ENCODE measurements at places on chromosomes 4 and X.

DNA sequence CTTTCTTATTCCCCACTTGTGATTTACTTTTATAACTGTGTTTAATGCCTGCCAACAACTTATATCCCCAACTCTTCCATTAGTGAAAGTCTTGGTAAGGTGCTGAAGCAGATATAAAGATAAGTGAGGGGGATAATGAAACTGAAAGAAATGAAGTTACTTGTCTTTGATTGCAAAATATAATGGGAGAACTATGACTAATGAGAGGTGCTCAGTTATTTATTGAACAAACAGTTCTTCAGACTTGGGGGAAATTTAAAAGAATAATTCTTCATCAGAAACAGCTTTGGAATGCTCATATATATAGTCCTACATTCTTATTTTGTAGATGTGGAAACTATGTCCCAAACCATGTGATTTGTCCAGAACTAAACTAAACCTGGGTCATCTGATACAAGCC, 213.5 kb downstream of the TEX13A start:
- no peak for DNase-seq

GRCh38 chr4:75634281-75634680, 4.0 kb upstream of the CDKL2 start:
- no peak for DNase-seq

- no peak for DNase-seq
Observed at GRCh38 chr4:94766856-94767255, 9.1 kb downstream of the BMPR1B start.

DNA sequence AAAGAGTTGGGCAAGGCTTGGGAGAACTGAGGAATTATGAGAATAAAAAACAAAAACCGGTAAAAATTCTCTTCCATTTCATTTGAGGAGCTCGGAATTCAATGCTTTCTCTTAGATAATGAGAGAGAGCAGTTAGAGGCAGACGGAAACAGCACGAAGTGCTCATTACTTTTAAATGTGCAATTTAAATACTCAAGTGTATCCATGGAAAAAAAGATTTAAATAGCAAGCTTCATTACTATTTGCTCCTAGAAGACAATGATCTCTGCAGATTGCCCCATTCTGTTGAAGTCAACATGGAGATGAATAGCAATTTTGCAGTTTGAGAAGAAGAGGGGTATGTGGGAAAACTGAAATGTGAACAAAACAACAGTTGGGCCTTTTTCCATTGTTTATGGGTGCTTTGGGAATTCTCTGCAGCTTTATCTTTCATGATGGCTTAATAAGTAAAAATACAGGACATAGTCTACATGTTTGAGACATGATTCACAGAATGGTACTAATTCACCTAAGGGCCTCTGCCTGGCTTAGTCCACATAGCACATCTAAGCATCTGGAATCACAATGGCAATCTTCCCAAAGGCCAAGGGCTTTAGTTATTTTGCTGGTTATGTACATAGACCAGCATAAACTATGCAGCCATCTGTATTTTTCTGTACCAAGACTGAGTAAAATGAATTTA, 512.7 kb upstream of the FAT1 start:
- DNase-seq, result no peak

DNA sequence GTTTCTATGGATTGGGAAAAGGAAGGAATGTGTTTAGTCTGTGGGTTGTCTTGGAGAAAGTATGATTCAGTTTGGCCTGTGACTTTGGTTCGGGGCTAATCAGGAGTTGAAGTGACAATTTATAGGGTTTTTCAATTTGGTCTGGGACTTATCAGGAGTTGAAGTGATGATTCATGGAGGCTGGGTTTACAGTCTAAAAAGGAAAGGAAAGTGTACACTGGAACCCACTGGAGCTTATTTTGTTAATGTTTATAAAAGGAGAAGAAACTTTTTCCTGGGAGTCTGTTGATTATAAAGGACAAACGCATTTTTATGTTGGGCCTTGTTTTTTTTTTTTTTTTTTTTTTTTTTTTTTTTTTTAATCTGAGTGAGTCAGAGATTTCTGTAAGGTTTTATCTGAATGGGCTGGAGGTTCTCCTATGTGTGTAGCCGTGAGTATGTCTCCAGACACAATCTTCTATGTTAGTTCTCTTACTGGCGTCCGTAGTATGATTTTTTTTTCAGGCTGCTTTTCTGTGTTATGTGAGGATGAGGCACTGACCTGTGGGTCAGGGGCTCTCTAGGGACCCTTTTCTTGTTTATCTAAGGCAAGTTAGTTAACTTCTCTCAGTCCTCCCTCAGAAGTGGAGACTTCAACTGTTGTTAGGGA, 33.0 kb upstream of the RAB9B start:
- no peak for DNase-seq

GRCh38 chr4:105470766-105471165, 3.1 kb downstream of the PPA2 start:
- DNase-seq, result no peak

- no peak for DNase-seq
Observed at GRCh38 chr4:145839151-145839550, 99.5 kb downstream of the ZNF827 start.

DNA sequence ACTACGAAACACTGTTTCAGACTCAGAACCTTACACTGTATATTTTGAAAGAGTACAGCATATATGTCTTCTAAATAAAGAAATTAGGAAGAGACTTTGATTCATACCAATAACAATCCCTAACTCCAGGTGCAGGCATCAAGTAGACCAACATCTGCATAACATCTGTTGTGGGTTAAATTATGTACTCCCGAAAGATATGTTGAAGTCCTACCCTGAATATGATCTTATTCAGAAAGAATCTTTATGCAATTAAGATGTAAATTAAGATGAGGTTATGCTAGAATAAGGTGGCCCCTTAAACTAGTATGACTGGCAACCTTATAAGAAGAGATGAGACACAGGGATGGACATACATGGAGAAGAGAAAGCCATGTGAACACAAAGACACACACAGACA, 117.9 kb downstream of the INPP4B start:
- DNase-seq, result no peak

DNA sequence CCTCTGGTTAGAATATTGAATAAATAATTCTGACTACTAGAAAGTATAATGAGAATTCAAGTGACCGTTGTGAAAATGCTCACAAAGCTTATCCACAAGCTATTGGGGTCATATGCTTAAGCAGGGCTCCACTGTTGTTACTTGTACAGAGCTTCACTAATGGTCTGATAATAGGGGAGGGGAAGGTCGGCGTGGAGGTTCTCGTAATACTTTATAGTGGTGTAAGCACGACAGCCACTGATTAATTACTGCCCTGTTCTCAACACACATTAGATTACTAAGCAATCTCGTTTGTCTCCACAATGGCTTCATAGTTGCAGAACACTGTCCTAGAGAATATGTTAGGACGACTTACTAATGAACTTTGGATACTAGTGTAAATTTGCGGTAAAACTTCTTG, 11.6 kb downstream of the UNC5C start:
- no peak for DNase-seq

DNA sequence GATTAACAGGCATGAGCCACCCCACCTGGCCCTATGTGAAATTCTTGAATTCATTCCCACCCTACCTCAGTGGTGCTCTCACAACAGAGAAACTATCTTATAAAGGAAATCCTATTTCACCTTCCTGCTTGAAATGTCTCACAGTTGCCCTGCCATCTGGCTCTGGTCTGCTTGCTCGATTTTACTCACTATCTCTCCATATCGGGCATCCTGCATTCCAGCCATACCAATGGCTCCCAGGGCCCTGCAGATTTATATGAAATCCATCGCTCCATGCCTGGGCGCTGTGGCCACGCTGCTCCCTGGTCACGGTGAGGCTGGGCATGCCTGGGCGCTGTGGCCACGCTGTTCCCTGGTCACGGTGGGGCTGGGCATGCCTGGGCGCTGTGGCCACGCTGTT, 15.8 kb downstream of the SORBS2 start:
- DNase-seq, result no peak

GRCh38 chr4:110613745-110614144, 9.1 kb downstream of the PITX2 start:
- no peak for DNase-seq

- DNase-seq, result no peak
Observed at GRCh38 chr4:16240300-16240699, 14.0 kb upstream of the TAPT1 start.

- no peak for DNase-seq
Observed at GRCh38 chr4:130646886-130647285, 1550.9 kb downstream of the C4orf33 start.

DNA sequence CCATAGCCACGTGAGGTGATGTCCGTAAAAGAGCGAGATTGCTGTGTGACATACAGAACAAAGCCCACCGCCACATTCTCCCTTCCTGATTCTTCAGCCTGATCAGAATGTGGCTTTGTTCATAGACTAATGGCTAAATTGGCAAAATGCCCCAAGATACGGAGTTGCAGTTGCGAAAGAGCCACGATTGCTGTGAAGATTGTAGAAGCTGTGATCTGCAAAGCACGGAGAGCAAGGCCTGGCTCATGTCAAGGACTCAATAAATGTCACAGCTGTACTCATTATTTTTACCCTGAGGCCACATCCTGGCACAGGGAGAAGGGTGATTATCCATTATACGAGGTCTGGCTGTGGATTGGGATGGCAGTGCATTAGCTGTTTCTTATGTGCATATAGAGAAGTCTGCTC, 34.2 kb downstream of the ARSD start:
- peak; percentile 65 for DNase-seq

GRCh38 chr4:85555206-85555605, 80.3 kb downstream of the ARHGAP24 start:
- no peak for DNase-seq

DNA sequence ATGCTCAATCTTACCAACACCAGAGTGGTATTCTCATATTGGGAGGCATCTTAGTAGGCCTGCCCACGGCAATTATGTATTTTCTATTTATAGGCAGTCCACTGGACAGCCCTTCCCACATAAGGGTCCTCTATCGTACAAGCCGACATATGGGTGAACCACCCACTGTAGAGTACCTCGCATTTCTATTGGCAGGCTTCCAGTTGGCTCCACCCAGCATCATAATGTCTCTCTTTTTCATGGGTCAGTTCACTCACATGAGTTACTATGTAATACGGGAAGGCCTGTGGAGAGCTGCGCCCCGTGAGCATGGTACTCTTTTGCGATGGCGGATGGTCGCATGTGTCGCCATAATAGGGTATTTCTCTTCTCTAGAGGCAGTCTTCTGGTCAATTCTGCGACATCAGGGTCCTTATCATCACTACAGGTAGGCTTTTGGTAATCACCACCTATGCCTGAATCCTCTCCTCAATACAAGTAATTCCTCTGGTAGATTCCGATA, 29.4 kb upstream of the FOXR2 start:
- no peak for DNase-seq

DNA sequence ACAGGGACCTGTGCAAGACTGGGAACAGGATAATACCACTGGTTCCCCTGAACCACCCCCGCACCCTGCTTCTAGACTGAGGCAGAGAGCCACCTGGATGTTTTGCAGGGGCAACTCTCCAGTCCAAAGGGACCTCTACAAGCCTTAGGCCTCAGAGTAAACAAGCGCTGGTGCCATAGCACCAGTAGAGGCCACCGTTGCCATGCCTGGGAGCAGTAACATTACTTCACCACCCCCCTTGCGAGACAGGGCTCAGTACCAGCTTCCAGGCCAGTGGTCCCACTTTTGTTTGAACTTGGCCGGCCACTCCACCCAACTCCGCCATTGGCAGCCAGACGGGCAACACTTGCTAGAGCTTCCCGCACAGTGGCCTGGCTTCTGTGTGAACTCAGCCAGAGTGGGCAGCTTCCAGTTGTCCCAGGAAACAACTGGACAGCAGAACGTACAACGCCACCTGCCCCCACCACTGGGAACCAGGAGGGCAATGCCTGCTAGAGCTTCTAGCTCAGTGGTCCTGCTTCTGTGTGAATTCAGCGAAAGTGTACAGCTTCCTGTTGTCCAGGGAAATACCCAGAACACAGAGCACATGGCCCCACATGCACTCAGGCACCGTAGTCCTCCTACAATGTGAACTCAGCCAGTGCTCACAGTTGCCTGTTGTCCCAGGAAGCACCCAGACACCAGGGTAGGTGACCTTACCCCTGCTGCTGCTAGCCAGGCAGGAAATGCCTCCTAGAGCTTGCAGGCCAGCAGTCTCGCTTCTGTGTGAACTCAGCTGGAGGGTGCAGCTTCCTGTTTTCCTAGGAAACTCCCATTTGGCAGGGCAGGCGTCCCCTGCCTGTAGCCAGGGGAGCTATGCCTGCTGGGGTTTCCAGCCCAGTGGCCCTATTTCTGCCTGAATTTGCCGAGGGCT, 39.9 kb upstream of the PCDH19 start:
- DNase-seq, result no peak

GRCh38 chr4:138599965-138600364, 357.8 kb upstream of the SLC7A11 start:
- DNase-seq, result no peak

GRCh38 chr4:76029300-76029699, 6.0 kb upstream of the CXCL10 start:
- DNase-seq, result no peak

DNA sequence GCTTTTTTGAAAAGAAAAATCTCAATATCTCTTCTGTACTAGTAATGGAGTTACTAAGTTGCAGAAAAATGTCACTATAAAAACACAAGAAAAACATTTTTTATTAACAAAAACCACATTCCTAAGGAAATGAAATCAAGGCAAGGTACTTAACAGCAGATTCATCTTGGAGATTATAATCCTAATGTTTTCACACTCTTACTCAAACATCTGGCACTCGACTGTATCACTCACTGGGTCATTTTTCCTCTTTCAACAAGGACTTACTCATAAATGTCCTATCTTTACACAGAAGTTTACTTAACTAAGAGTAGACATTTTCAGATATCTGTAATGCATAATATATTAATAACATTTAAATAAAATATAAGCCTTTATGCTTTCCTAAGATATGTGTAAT, 216.6 kb downstream of the NR3C2 start:
- DNase-seq, result no peak

DNA sequence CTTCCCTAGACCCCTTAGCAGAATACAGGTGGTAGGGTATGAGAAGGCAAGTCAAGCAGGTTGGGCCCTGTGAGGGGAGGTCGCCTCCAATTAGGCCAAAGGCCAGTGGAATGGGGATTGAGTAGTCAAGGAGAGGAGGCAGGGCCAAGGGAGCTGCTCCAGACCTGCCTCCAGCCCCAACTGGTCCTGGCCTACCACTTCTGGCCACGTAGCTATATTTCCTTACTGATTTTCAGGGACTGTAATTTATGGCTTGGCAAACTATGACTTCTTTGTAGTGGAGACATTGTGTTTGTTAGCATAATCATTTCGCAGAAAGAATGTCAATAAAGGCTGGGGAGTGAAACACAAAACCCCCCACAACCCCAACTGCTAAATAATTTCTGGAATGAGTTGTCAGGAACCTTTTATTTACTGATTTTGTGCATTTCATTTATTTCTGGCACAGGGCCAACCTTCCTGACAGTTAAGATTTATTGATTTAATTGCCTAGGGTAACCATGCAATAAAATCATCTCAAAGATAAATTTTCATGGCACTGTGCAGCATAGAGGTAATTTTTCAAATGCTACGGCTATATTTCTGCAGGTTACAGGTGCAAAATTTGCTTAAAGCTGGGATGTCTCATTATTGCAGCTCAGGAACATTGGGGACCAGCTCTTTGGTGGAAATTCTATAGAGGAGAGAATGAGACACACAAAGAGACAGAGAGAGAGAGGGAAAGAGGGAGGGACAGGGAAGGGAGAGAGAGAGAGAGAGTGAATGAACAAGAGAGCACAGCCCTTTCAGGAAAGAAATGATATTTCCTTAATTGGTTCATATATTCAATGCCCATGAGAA, 494.9 kb downstream of the IDS start:
- no peak for DNase-seq
